ENCODE measurements at places on chromosomes 2 and 18.

DNA sequence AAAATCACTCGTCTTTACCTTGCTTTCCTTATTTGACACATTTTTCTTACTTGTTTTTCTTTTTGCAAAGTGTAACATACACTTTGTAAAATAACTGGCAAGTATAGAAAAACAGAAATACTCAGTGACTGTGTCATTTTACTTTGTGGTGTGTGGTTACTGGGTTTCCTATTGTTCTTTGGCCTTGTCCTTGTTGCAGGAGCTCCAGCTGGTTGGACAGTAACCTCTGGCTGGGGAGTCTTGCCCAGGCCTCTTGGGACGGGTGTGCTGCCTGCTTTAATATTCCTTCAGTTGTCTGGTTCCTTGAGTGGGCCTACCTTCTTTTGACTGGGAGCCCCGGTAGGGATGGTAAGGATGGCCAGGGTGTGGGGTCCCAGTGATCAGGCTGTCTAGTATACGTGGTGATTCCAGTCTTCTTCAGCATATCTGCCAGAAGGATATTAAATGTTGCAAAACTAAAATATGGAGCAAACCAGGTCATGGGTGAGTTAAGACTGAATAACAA lies 53.8 kb downstream of the RNF144A start:
- no peak for DNase-seq

GRCh38 chr2:54776494-54776893 lies 53.0 kb downstream of the EML6 start:
- DNase-seq = no peak

- DNase-seq = no peak
These were observed 10.1 kb downstream of the TBC1D8 start for GRCh38 chr2:101140978-101141655.

GRCh38 chr2:60353863-60354262 lies 199.6 kb downstream of the BCL11A start:
- no peak for DNase-seq

- peak; percentile 75 for DNase-seq
These were observed 85.1 kb upstream of the ACAA2 start for GRCh38 chr18:49898421-49898820.

GRCh38 chr2:65055422-65056214 lies 598 bp upstream of the CEP68 start:
- no peak for DNase-seq

DNA sequence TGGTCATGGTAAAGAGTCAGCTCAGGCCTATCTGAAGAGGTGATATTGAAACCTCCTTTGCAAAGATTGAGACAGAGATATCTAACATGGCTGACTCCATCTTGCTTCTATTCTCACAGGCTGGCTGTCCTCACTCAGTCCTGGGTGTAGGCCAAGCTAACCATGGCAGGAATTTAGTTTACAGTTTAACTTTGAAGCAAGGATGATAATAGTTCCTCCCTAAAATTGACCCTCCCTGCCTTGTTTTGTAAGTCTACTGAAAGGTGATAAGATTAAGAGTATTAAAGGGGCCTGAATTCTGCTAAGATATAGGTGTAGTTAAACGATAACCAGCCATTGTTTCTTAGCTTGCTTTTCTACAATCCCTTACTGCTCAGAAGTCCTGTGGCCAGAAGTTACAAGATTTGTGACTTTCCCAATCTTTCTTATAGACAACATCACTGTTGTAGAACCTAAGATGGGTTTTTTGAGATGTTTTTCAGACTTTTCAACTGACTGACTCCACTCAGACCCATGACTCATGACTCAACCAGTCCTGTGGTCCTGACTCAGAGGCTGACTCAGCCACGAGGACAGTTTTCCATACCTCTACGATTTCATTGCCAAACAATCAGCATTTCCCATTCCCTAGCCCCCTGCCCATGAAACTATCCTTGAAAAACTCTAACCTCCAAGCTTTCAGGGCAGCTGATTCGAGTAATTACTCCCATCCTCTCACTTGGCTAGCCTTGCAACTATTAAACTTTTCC lies 195.7 kb upstream of the SESTD1 start:
- DNase-seq = peak; percentile 84

- DNase-seq = peak; percentile 86
These were observed 932.9 kb downstream of the TDRD15 start for GRCh38 chr2:22056621-22057132.

GRCh38 chr2:68646303-68646702 lies 2.9 kb downstream of the PROKR1 start:
- DNase-seq = peak; percentile 17

GRCh38 chr2:150630587-150631235 lies 143.2 kb upstream of the RND3 start:
- DNase-seq = no peak

GRCh38 chr2:128217671-128218070 lies 101.0 kb downstream of the HS6ST1 start:
- no peak for DNase-seq

DNA sequence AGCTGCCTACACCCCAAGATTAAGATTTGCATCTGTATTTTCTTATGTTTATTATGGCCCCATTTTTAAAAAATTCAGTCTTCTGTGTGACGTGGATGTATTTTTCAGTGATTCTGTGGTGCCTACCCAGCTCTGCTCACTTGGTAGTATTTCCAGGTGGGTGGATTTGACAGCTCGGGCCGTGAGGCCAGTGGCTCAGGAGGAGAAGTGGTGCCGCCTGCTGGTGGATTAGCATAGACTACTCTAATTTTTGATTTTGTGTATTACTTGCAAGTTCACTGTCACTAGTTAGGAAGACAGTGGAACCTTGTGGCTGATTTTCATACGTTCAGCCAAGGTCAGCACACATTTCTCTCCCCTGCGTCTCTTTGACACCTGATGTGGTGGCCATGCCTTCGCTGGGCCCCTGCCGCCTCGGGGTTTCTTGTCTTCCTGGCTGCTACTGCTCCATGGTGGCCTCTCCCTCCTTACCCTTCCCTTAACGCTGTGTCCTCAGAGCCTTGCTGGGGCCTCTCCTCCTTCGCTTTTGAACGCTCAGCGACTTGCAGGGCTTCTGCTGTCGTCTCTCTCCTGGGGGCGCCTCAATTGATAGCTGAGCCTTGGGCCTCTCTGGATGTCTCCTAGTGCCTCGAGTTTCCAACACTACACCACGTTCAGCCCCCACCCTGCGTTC lies 89.4 kb downstream of the DGKD start:
- DNase-seq = peak; percentile 81

DNA sequence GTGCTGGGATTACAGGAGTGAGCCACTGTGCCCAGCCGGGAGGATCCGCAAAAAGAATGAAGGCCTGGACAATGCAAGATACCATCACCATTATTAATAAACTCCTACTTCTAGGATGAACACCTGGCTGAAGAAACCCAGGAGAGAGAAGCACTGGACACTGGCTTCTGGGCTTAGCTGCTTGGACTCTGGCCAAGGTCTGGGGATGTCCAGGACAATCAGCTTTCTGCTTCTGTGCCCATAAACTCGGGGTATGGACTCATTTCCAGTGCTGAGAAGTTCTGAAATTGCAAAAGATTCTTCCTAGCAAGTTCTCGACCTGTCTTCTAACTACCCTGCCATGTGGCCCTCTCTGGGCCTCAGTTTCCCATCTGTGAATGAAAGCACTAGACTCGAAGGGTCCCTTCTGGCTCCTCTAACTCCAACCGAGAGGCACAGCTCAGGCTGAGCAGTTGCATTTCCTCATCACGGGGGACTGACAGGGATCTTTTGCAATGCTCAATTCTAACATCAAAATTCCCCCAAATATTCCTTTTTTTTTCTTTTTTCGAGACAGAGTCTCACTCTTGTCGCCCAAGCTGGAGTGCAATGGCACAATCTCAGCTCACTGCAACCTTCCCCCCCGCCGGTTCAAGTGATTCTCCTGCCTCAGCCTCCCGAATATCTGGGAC lies 2.4 kb upstream of the SH2D6 start:
- no peak for DNase-seq

DNA sequence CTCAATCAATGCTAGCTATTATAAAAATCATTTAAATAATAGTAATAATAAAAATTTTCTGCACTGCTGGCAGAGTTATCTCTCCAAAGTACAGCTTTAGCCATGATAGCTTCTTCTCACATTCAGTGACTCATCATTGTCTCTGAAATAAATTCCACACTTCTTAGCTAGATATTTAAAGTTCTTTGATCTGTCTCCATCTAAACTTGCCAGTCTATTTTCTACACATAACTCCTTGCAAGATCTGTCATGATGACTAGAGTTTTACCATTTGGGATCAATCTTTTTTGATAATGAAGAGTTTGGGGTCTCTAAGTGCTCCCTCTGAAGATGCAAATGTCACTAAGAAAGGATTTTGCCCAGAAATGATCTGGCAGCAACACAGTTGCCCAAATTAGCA lies 155.4 kb upstream of the LHCGR start:
- no peak for DNase-seq

DNA sequence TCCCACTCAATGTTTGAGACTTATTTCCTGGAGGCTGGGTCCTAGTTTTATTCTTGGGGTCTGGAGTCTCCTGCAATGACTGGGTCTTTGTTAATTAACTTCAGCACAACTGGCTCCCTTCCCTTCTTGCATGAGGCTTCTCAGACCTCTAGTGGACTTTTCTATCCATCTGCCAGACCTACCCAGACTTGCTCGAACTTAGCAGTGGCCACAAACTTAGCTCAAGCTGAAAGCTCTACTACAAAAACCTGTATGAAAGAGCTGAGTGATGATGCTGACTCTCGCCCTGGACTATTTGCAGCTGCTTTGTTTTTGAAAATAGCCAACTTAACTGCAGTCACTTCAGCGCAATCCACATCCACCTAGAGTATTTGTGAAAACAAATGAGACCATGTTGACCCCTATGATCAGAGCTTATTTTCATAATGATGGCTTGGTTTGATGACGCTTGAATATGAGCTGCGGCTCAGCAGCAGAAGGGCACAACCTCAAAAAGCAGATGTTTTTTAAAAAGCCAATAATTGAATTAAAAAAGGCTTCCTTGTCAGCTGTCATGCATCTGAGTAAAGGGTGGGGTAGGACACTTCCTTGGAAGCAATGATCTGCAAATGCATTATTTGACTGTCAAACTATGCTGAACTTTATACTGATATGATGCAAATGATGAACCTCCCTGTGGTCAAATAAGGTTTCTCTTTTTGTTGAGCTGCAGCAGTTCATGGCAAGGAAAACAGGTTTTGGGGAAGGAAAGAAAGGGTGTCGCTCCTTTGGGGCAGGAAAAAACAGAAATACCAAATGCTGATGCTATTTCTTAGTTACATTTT lies 10.6 kb upstream of the ANXA4 start:
- no peak for DNase-seq

GRCh38 chr18:63994783-63995399 lies 25.0 kb downstream of the SERPINB8 start:
- DNase-seq = peak; percentile 39

- DNase-seq = no peak
These were observed at the start of gene TMEM247 for GRCh38 chr2:46479265-46479664. TMEM247 (plus strand) TSS chr2:46479565.

GRCh38 chr2:112075490-112076260 lies 20.6 kb downstream of the TMEM87B start:
- no peak for DNase-seq

DNA sequence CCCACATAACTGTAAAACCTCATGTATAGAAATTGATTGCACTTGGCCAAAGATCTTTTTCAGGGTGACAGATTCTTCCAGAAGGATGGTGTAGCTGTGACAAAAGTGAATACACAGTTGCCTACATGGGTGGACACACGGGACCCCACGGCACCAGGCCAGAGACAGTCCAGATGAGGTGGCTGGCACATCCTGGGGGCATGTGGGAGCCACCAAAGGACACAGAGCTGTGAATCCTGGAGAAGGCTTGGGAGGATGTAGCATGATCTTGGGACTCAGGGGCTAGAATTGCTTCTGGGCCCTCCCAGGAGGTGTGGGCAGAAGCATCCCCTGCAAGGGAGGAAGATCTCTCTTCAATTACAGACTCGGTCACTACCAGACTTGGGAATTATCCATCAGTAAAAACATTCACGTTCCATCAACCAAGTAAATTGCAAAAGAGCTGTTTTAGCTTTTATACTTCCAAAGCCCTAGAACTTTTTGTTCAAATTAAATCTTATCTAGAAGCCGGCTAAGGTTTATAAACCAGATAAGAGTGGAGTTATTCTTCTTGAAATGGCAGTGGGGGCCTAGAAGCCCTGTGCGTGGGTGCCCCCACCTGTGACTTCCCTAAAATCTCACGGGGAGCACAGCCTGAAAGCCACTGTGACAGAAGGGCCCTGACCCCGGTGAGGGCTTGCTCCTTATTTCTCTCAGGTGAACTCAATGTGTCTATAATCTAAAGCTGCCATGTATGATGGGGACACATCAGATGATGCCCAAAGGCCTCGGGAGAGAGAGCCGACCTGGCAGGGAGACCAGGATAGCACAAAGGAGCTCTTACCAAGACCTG lies 81.7 kb downstream of the SEPTIN10 start:
- DNase-seq = no peak

DNA sequence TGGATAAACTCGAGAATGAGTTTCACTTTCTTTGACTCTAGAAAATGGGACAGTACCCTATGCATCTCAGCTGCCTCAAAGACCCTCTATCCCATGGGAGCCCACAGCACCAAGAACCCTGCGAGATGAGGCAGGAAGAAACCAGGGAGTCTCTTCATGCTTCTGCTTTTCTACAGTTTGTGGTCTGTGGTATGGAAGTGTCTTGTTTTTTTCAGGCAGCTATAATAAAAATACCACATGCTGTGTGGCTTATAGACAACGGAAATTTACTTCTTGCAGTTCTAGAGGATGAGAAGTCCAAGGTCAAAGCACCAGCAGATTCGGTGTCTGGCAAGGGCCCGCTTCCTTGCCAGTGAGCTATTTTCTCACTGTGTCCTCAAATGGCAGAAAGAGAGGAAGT lies 257.9 kb downstream of the SUCLG1 start:
- DNase-seq = no peak

DNA sequence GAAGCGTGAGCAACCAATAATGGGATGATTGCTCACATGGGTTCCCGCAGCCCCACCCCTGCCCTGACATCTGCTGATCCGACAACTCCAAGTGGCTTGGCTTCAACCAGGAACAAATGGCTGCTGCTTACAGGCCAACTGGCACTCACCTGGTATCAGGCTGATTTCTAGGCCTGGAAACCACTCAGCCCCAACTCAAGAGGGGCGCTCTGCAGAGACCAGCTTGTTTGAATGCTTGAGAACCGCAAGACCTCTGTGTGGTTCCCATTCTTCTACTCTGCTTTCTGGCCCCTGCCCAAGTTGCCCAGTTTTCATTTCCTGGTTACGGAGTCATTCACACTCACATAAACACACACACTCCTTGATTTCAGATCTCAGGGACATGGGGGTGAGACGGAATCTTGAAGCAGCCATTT lies 52.0 kb downstream of the TNP1 start:
- no peak for DNase-seq
